ENCODE measurements at places on chromosomes 5 and 9.

DNA sequence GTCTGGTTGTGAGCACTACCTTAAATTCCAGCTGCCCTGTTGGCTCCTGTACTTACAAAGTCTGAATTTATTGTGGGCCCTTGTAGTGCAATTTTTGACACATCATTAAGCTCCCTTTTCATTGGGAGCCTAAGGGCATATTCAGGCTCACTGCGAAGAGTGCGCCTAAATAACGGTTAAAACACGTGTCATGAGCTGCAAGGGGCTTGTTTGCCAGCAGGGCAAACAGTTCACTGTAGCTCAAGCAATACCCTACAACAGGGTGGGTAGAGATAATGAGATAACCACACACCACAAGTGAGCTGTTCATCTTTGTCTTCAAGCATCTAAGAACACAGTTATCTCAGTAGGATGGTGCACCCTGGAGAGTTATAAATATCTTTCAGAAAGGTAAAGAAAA, 214.2 kb downstream of the SLF1 start:
- DNase-seq = no peak

- DNase-seq = no peak
Measured at GRCh38 chr5:36389245-36389644, 87.5 kb upstream of the RANBP3L start.

GRCh38 chr5:107418071-107418470, 252.7 kb downstream of the EFNA5 start:
- DNase-seq = no peak

DNA sequence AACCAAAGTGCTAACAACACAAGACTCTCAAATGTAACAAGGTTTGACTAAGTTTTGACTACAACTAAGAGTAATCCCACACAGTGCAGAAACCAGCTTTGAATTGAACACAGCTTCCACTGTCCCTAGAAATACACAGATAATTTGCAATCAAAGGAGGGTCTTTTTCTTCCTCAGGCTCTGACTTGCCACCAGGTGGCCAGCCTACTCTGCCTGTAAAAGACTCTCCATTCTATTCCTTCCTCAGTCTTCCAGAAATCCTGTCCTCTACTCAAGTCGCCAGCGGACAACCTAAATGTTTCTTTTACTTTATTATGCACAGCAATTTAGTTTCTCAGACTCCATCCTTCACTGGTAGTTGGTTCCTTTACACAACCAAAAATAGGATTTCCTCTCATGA, 32.2 kb upstream of the MCTP1 start:
- DNase-seq = no peak

- DNase-seq = no peak
Measured at GRCh38 chr9:33044677-33045282, 19.7 kb downstream of the DNAJA1 start.

DNA sequence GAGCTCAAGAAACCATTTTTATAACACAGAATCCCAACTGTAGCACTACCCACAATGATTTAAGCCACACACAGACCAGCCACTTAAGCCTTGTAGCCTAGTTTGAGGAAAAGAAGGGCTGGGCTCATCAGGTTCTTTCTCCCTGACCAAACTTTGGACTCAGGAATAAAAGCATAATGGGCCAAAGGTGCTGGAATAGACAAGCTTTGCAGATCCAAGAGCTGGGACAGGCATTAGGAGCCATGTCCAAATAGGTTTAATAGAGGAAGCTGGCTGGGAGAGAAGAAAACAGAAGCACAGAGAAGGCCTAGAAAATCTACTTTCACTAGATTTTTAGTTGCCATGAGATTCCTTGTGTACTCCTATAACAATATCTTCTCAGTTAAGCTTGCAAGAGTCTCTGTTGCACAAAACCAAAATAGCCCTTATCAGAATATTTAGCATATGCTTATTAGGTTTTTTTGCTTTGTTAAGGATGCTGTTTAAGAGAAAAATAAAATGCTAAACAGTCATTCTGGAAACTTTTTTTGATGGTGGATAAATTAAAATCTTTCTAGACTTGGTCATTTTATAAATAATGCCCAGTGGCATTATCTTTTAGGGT, 38.2 kb downstream of the CNOT8 start:
- no peak for DNase-seq

DNA sequence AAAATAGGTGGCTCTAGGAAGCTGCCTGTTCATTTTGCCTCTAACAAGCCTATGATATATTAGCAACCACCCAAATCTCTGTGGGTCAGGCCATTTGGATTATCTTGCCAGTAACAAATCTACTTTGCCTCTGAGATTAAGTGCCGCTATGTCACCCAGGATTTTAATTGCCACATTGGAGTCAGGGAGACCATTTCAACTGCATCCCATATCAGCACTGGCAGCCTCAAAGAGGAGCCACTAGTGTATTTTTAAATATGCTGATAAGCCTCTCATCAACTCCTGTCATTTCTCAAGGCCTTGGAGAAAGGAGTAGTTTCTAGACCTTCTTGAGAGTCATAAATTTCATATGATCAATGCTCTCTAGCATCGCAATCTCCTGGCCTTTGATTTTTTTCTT, 12.1 kb upstream of the ADAMTS19 start:
- no peak for DNase-seq

DNA sequence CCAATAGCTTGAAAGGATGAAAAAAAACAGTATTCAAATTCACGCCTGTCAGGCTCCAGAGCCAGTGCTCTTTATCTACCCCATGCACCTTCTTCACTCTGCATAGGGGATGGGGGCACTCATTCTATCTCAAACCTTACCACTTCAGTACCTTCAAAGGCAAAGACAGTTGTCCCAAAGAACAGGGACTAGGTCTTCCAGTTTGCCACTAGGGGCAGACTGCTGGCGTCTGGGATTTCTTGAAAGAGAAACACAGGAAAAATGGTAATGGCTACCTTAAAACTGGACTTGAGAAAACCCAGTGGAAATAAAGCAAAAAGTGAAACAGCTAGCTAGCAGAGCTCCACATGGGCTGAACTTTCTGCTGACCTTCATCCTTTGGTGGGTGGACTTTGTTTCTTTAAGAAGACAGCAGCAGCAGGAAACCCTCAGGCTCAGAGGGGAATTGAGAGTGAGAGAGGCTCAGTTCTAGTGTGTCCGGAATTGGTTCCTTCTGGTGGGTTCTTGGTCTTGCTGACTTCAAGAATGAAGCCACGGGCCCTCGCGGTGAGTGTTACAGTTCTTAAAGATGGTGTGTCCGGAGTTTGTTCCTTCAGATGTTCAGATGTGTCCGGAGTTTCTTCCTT, 41.0 kb upstream of the SLC36A1 start:
- DNase-seq = no peak

GRCh38 chr9:94985649-94986048, 259.1 kb downstream of the AOPEP start:
- DNase-seq = no peak

DNA sequence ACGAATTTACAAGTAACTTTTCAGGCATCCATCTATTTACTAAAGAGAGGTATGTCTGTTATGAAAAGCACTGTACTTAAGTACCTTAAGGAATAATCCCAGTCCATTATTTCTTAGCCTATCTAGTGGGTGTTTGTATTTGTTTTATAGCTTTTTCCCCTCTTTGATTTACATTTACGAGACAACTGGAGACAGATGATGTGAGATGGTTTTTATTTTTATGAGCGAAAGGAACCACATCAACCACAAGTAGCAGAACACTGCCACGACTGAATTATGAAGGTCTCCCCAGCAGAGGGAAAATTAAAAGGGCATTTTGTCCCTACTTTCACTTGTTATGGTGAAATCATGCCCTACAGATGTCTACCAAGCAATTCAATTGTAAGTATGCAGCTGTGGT, 357.8 kb downstream of the NFIB start:
- no peak for DNase-seq

GRCh38 chr9:12425878-12426864, 267.0 kb upstream of the TYRP1 start:
- no peak for DNase-seq

DNA sequence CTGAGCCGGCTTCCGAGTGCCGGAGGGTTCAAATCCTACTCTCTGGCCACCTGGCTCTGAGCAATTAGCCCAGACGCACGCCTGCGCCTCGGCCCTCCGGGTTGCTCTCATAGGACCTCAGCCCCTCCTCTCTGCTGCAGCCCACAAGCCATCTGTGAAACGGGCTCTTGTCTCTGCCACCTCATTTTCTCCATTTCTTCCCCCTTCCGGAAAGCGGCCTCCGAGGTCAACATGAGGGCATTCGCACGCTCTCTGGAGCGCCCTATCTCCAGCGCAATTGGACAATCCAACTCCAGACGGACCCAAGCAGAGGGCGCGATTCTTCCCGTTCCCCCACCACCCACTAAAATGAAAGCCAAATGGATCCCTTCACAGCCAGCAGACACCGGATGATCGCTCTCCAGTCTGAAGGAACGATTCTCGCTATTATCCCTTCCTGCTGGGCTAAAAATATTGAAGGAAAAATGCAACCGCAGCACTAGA, 41.5 kb downstream of the VAV2 start:
- DNase-seq = no peak

- DNase-seq = no peak
Measured at GRCh38 chr5:173307695-173308094, 20.5 kb downstream of the STC2 start.

GRCh38 chr5:55418994-55419968, 111.5 kb downstream of the MTREX start:
- no peak for DNase-seq

- DNase-seq = no peak
Measured at GRCh38 chr5:80251636-80252035, 4.2 kb downstream of the SERINC5 start.

DNA sequence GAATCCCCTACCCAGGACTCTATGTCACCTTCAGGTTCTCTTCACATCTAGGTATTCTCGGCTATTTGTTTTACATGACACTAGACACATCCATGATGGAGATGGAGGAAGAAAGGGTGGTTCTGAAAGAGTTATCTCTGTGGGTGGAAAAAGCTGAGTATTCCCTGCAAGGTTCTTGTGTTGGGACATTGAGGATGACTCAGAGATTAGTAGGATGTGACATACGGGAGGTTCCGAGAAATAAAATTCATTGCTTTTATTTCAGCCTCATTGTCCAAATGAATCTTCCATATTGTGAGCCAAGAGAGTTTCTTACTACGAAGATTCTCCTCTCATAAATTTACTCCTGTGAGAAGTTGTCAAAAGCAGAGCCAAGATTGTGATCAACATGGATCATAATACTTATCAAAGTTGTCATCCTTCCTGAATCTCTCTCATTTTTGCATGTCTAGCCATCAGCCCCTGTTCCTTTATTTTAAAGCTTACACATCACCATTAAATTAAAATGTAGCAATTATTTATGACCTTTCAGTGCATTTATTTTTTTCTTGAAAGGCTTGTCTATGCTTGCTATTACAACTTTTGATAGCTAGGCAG, 370.0 kb downstream of the PSAT1 start:
- DNase-seq = no peak

DNA sequence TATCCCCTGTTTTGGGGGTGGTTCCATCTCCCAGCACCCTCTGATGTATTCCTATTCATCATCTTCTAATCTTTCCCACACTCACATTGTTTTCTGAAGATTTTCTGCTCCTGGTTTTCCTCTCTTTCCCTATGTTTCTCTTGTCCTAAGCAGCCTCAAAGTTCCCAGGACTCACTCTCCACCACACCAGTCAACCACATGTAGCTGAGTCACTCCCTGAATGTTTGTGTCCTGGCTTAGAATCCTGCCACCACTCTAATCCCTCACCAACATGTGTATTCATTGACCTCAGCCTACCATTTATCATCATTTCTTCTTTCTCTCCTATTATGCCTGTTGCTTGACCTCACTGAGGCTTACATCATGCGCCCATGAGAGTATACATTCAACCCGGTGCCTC, 282.4 kb upstream of the ADAMTS16 start:
- no peak for DNase-seq

DNA sequence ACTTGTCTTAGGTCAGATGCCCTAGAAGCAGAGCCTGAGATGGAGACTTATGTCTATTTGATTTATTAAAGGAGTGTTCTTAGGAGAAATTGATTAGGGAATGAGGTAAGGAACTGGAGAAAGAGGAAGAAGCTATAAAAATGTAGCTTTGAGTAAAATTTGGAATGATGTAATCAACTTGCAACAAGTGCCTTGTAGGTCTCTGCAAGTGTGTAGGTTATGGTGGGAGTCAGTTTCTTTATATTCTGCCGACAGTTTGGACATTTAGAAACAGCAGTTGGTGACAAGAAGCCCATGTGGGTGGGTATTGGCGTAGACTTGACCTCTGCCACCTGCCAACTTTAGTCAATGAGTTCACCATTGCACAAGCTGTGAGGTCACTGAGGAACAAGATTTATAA, 986.5 kb downstream of the CDH18 start:
- no peak for DNase-seq

DNA sequence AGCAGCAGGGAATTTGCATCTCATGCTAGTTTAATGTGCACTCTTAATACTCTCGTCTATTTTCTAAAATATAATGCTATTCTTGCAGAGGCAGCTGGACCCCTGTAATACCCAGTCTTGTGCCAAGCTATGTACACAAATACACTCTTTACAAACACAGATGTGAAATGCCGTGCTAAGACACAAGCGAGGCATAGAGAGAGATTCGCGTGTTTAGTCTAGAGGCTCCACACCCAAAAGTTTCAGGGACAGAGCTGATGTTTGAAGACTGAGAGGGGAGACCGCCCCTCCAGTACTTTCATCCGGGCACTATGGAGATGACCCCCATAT, 1.2 kb downstream of the DPYSL3 start:
- no peak for DNase-seq

DNA sequence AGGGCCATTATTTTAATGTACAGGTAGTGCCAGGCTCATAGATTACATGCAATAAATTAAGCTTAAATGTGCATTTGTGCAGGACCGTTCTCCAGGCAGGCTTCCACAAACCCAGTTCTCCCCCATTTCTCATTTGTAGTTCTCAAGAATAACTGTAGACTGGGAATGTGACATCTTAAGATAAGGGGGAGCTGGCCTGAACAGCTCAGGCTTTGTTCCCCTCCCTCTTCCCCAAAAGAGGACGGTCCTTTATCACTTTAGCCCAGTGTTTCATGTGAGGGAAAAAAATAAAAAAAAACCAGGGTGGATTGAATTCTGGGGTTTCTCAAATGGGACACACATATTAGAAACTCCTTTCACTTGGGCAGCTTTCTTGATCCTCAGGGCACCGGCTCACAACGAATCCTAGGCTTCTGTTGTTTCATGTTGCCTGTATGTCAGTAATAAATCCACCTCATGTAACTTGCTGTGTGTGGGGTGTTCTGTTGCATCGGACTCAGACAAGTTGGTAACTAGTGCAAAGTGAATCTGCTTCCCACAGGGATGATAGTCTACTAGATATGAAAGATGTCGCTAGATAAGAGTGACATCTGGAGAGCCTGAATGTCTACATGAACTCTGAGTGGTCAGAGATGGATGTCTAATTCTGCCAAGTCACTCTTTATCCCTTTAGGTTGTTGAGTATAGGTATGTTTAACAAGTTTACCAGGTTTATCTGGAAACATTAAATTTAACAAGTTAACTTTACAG, 2030.6 kb upstream of the NUDT12 start:
- DNase-seq = no peak

GRCh38 chr5:180632768-180633167, 16.6 kb downstream of the FLT4 start:
- no peak for DNase-seq

Data from T-helper 2 cell (primary cell).